ENCODE measurements at places on chromosomes 3 and 15.

GRCh38 chr3:11638495-11639358, 5.0 kb downstream of the VGLL4 start:
- DNase-seq = no peak
- peak overlapping the region; percentile 38 for H3K4me3 ChIP-seq
- peak overlapping the region; percentile 98 for H3K27ac ChIP-seq
- no peaks in the 10 kb centered on the region for H3K36me3 ChIP-seq
- H3K27me3 ChIP-seq = no peaks in the 10 kb centered on the region

GRCh38 chr15:61050844-61051568, 178.1 kb downstream of the RORA start:
- DNase-seq = no peak
- H3K4me3 ChIP-seq = no peak overlapping the region
- H3K27me3 ChIP-seq = no peaks in the 10 kb centered on the region
- no peaks in the 10 kb centered on the region for H3K36me3 ChIP-seq
- peaks cover 9% of the 10 kb centered on the region for H3K4me1 ChIP-seq

- H3K27me3 ChIP-seq = no peaks in the 10 kb centered on the region
- no peaks in the 10 kb centered on the region for H3K4me1 ChIP-seq
- no peak for DNase-seq
- peak overlapping the region; percentile 55 for H3K27ac ChIP-seq
- H3K36me3 ChIP-seq = no peaks in the 10 kb centered on the region
Measured at GRCh38 chr3:29332195-29332637, 51.3 kb downstream of the RBMS3 start.

DNA sequence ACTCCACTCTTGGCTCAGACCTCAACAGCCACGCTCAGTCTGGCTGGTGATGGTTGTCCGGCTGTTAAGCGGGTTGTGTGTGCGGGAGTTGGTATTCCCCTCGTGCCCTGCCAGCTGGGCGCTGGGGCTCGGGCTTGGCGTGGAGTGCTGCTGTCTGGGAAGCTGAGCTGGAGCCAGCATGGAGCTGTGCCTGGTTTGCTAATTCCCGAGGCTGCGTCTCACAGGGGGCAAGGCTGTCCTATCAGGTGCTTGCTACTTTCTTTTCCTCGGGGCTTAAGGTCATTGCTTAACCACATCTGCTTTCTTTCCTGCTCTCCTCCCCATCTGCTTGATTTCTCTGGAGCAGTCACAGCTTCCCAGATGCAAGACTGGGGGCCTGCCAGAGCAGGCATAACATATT, 29.9 kb downstream of the PDIA5 start:
- H3K4me1 ChIP-seq = peaks cover 23% of the 10 kb centered on the region
- peak overlapping the region; percentile 5 for H3K27ac ChIP-seq
- no peak overlapping the region for H3K4me3 ChIP-seq
- no peaks in the 10 kb centered on the region for H3K27me3 ChIP-seq
- no peak for DNase-seq

- no peaks in the 10 kb centered on the region for H3K4me1 ChIP-seq
- no peaks in the 10 kb centered on the region for H3K27me3 ChIP-seq
- H3K4me3 ChIP-seq = no peak overlapping the region
- H3K27ac ChIP-seq = no peak overlapping the region
- H3K36me3 ChIP-seq = no peaks in the 10 kb centered on the region
Measured at GRCh38 chr3:40237889-40238571, 71.5 kb upstream of the EIF1B start.

- no peak overlapping the region for H3K4me3 ChIP-seq
- no peaks in the 10 kb centered on the region for H3K27me3 ChIP-seq
- no peak for DNase-seq
- no peaks in the 10 kb centered on the region for H3K4me1 ChIP-seq
- no peaks in the 10 kb centered on the region for H3K36me3 ChIP-seq
Measured at GRCh38 chr15:91281947-91282346, 181.9 kb downstream of the SV2B start.

DNA sequence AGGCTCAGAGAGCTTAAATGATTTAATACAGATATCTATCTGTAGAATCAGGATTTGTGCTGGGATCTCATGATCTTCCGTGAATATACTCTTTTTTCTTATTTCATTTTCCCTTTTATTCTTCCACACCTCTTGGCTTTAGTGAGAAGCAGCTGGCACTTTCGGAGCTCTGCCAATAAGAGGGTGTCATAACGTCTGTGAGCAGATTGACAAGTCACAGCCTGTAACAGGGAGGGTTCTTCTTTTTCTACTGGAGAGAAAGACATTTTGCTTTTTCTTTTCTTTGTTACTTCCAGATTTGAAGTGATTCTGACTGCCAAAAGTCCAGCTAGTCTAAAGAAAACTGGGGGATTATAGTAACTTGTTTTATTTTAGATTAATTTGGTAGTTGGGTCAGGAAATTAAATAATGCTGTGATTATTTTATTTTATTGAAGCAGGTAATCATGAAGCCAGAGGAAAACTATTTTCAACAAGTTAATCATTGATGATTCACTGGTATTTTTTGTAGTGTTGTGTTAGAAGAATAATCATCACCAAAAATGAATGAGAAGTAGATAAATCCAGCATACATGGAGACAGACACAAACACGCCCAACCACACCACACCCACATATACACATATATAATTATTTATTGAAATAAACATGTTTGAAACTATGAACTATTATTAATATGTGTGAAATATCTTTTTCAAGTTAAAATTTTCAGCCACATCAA, 69.8 kb downstream of the TNFAIP8L3 start:
- no peaks in the 10 kb centered on the region for H3K4me1 ChIP-seq
- H3K27ac ChIP-seq = no peak overlapping the region
- no peaks in the 10 kb centered on the region for H3K27me3 ChIP-seq

GRCh38 chr3:135989242-135989641, 23.7 kb downstream of the PPP2R3A start:
- no peaks in the 10 kb centered on the region for H3K27me3 ChIP-seq
- H3K4me3 ChIP-seq = no peak overlapping the region
- no peak for DNase-seq
- H3K4me1 ChIP-seq = peaks cover 8% of the 10 kb centered on the region
- H3K36me3 ChIP-seq = no peaks in the 10 kb centered on the region

DNA sequence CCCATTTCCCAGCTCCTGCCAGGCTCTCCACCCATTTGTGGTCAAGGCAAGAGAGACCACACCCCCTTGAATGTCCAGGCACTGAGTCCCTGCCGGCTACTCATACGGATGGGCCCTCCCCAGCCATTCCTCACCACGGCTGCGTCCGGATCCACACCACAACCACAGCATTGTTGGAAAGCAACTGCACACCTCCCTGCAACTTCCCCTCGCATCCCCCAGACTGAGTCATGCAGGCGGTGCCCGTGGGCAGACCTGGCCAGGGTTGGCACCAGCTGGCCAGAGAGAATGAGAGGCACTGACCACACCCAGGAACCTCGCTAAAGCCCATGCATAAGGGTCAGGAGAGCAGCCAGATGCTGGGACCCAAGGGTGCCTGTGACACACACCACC, 30.5 kb downstream of the LOXL1 start:
- no peaks in the 10 kb centered on the region for H3K36me3 ChIP-seq
- DNase-seq = peak; percentile 86
- H3K4me3 ChIP-seq = no peak overlapping the region
- no peaks in the 10 kb centered on the region for H3K27me3 ChIP-seq
- peaks cover 13% of the 10 kb centered on the region for H3K4me1 ChIP-seq
- H3K27ac ChIP-seq = peak overlapping the region; percentile 45

- no peaks in the 10 kb centered on the region for H3K36me3 ChIP-seq
- no peak for DNase-seq
- peaks cover 2% of the 10 kb centered on the region for H3K27me3 ChIP-seq
- H3K4me1 ChIP-seq = no peaks in the 10 kb centered on the region
- no peak overlapping the region for H3K27ac ChIP-seq
- H3K4me3 ChIP-seq = no peak overlapping the region
Measured at GRCh38 chr15:77825252-77825542, 192.5 kb upstream of the LINGO1 start.

DNA sequence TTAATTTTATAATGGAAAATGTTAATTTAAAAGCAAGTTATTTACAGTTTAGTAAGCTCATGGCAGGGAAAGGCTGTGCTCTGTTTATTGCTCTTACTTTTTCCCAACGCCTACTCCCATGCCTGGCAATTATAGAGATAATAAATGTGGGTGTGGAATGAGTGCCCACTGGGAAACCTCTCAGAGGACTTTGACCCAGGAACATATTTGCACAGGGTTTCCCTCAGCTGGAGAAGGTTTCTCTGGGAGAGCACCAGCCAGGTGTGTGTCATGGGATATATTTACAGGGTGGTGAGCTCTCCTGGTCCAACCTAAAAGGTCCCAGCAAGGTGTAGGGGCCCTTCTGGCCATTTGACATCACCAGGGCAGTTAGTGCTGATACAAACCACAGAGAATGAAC, 27.9 kb downstream of the ZNF710 start:
- no peak overlapping the region for H3K27ac ChIP-seq
- no peaks in the 10 kb centered on the region for H3K36me3 ChIP-seq
- peak; percentile 48 for DNase-seq
- no peaks in the 10 kb centered on the region for H3K4me1 ChIP-seq

DNA sequence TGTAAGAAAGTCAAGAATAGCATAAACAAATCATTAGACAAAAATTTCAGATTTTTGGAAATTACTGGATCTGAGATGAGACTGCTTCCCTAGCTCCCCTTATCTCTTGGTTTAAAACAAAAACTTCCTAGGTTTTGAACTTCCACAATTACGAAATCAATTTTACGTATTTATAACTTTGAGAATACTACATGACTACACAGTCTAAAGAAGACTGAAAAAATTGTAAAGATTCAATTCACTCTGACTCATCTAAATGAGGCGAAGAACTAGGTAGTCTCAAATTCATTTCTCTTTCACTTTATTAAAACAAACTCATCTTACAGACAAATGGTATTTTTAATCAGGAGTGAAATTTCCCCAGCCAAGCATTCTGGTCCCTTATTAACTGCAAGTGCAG, 10.3 kb downstream of the CCDC54 start:
- no peaks in the 10 kb centered on the region for H3K4me1 ChIP-seq
- no peaks in the 10 kb centered on the region for H3K36me3 ChIP-seq
- DNase-seq = no peak
- no peaks in the 10 kb centered on the region for H3K27me3 ChIP-seq
- H3K4me3 ChIP-seq = no peak overlapping the region

- H3K4me3 ChIP-seq = no peak overlapping the region
- H3K27ac ChIP-seq = no peak overlapping the region
- no peaks in the 10 kb centered on the region for H3K36me3 ChIP-seq
- H3K27me3 ChIP-seq = no peaks in the 10 kb centered on the region
- no peak for DNase-seq
Measured at GRCh38 chr15:32834156-32834555, 116.4 kb downstream of the GREM1 start.

DNA sequence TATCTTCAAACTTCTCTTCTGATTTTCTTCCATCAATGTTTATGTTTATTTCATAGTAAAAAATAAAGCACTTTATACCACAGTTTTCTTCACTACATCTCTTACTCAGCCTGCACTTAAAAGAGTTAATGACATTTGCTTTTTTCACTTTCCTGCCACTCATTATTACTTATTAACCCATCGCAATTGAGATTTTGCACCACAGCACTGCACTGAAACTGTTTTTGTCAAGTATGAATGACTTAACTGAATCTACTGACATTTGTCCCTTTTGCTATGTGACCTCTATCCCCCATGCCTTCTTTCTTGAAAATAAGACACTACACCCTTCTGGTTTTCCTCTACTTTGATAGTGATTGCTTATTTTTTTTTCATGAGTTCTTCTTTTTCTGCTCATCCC, 739.7 kb upstream of the DPPA4 start:
- no peaks in the 10 kb centered on the region for H3K4me1 ChIP-seq
- H3K4me3 ChIP-seq = no peak overlapping the region
- no peaks in the 10 kb centered on the region for H3K36me3 ChIP-seq
- DNase-seq = no peak

DNA sequence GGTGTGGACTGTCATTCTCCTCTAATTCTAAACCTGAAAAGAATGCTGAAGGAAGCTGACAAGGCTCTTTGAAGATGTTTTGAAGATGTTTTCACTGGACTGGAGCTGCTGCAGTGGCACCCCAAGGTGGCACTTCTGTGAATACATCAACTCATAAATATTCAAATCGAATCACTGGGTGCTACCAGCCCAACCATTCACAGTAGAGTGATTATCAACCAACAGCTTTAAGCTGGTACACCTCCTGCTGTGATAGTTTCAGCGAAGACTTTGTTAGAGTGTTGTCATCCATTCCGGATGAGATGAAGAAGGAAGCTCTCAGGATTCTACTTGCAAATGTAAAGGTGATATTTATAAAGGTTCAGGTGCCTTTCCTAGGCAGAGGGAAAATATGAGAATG, 106.6 kb downstream of the LSAMP start:
- no peak overlapping the region for H3K27ac ChIP-seq
- DNase-seq = no peak
- no peaks in the 10 kb centered on the region for H3K4me1 ChIP-seq
- H3K36me3 ChIP-seq = no peaks in the 10 kb centered on the region

DNA sequence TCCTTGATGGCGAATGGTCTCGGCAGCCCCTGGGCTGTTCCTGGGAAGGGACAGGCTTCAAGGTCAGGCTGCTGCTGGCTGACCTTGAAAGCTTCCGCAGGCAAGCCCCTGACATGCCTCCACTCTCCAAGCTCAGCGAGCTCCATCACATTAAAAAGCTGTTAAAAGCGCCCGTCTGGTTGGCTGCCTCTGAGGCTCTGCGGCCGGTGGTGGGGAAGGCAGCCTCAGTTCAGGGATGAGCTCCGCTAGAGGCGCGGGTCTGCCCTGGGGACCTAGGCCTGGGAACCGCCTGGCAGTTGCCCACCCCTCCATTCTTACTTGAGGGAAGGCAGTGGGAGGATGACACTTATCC, 103.8 kb downstream of the LINGO1 start:
- no peaks in the 10 kb centered on the region for H3K27me3 ChIP-seq
- no peak for DNase-seq
- H3K27ac ChIP-seq = no peak overlapping the region

GRCh38 chr15:88574655-88575054, 28.2 kb upstream of the DET1 start:
- H3K36me3 ChIP-seq = no peaks in the 10 kb centered on the region
- H3K4me1 ChIP-seq = no peaks in the 10 kb centered on the region
- H3K27ac ChIP-seq = no peak overlapping the region
- no peak for DNase-seq
- H3K27me3 ChIP-seq = no peaks in the 10 kb centered on the region

DNA sequence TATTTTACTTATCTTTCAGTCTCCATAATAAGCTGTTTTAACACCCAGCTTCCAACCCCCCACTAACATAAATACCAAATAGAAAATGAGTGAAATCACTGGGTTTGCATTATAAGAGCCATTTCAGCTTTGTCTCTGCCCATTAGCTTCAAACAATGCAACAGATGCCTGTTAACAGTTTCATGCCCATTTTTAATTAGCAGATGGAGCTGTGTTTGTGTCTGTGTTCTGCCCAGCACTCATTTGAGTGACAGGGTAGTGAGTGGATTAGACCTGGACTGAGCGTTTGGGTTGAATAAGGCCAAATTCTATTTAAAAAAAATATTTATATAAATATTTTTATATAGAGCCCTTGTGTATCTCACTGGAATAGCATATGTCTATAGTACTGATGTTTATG, 7.4 kb downstream of the RAB8B start:
- peaks cover 41% of the 10 kb centered on the region for H3K4me1 ChIP-seq
- H3K27ac ChIP-seq = no peak overlapping the region
- DNase-seq = no peak
- H3K4me3 ChIP-seq = no peak overlapping the region

GRCh38 chr3:7764115-7764514, 737.5 kb upstream of the LMCD1 start:
- H3K27ac ChIP-seq = no peak overlapping the region
- no peak for DNase-seq
- H3K27me3 ChIP-seq = no peaks in the 10 kb centered on the region
- H3K36me3 ChIP-seq = no peaks in the 10 kb centered on the region
- H3K4me3 ChIP-seq = no peak overlapping the region

Measured in ascending aorta (tissue), 2 donors.